ENCODE measurements at places on chromosomes 7 and 10. TPM values are rescaled to one million over a fixed set of nuclear protein-coding genes. Genes with fewer than 3 reads are reported as not detected.

DNA sequence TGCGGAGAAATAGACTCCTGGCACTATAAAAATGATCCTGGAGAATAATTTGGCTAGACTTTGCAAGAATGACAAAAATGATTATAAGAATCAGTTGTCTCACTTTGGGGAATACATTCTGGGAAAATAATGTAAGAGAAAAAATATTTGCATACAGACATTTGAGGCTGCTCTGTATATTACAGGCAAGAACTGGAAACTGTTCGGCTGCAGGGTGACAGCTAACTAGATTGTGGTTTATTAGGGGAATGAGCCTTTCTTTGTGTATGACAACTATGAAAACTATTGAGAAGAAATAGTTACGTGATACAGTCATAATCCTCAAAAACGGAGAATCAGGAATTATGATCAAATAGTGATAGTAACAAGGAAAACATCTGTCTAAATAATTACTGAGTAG lies 8.6 kb downstream of the TRIM56 start:
- DNase-seq = no peak

DNA sequence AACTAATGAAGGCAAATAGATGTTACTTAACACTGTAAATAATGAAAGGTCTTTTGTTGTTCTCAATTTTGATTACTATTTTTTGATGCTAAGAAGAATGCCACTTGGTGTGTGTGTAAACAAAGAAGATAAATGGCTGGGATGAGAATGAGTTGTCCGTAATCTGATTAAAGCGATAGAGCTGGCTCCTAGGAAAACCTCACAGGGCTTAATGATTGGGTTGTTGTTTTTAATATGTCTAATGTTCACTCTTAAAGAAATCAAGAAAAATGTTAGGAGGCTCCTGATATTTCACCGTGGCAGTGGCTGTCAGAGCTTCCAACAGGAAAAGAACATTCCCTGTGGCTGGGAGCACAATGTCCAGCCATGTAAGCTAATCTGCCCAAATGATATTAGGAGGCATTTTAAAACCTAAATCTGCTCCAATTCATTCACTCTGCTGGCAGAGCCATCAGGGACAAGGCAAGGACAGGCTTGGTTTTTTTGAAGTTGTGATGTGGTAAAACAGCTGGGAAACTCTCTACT lies 243.9 kb downstream of the SNX10 start:
- no peak for DNase-seq

DNA sequence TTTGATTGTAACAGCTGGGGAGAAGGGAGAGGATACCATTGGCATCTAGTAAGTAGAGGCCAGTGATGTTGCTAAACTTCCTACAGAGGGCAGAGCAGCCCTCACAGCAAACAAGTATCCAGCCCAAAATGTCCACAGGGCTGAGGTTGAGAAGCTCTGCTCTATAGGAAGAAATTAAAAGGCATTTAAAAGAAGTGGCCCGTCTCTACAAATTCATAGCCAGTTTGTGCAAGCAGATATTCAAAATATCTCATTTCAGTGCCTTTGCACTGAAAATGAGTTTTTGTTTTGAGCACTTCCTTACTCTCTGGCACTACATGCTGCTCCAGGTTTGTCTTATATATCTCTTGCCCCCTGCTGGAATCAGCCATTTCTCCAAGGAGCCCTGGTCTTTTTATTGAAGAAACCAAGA lies 330.0 kb downstream of the BBS9 start:
- no peak for DNase-seq

GRCh38 chr7:158411232-158411950 lies 176.2 kb downstream of the PTPRN2 start:
- no peak for DNase-seq

DNA sequence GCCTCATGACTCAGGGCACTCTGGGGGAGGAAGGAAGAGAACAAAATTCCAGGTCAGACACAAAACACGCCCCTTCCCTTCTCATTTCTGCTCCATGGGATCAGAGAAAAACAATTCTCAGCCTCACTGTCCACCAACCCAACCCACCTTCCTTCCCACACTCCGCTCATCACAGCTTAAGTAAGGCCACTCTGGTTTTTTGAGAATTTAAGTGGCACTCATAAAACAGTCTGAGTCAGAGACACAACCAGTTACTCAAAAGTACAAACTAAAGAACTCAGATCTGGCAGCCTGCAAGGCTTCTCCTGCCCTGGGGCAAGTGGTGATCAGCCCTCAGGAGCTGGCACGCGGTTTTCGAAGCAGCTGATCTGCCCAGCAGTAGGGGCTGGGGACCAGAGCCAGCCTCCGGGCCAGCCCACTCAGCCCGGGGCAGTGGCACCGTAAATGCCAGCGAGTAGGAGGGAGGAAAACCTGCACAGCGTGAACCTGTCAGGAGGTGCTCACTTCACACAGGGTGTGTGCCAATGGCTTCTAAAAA lies 39.1 kb upstream of the ABLIM1 start:
- no peak for DNase-seq

GRCh38 chr7:157010588-157011332 lies at the start of gene MNX1:
Gene MNX1 (minus strand): TSS chr7:157010663. CDS start chr7:157010350, 313 bp downstream.
- peak; percentile 95 for DNase-seq

- peak; percentile 49 for DNase-seq
Measured at GRCh38 chr10:30059209-30060107, at the start of gene JCAD. Gene JCAD (minus strand): TSS chr10:30059586. CDS start chr10:30047812, 11,774 bp downstream.

DNA sequence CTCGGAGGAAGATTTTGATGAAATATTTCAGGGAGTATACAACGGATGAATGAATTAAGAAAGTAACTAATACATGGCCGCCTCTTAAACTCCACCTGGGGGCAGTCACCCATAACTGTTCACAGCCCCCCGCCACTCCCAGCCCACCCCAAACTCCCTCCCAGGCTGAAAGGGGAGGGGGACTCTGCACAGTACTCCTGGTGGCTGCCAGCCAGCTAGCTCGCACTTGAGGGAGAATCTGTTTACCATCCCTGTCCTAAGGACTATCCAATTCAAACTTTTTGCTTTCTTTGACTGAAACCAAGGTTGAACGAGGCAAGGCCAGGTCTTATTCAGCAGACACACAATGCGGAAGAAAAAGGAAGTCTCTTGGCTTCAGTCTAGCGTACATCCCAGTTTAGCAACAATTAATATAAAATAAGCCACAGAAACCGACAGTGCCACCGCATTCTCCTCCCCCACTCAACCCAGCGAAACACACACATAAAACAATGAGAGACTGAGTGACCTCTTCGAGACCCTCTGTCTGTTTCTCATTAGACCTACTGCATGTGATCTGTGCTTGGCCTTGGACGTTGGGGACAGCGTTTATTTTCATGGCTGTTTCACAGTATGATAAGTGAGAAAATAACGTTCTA lies 219.5 kb downstream of the GLI3 start:
- DNase-seq = no peak

DNA sequence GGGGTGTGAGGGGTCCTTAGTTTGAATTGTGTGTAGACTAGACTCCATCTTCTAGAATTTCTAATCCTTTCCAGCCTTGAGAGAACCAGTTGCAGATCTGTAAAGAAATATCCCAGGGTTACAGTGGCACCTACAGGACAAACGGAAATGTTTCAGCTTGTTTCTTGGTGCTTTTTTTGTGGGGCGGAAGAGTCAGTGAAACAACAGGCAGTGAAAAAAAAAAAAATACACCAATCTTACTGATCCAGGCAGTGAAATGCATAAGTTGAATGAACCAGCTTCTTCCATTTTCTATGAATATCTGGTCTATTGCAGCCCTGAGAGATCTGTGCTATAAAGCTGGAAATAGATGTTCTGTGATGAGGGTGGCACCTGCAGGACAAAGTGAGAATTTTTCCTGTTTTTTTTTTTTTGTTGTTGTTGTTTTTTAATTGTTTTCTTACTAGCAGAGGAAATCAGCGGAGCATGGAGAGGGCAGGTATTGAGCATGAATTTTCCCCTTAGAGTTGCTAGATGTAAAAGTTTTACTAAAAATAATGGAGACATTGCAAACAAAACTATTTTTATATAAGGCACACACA lies 81.9 kb upstream of the DYNC1I1 start:
- DNase-seq = peak; percentile 56

DNA sequence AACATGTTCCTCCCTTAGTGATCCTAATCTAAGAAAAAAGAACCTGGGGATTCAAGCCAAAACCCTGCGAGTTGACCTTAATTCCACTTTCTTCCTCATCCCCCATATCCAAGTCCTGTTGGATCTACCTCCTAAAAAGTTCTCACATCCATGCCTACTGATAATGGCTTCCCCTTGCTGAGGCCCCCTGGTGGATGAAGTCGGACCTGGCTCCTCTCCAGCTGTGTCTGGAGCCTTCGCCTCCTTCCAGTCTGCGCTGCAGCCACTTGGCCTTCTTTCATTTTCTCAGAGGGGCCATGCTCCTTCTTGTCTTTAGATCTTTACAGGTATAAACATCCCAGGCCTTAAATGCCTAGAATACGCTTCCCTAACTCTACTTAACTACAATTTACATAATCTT lies 8.1 kb downstream of the PDE1C start:
- DNase-seq = no peak

- no peak for DNase-seq
Measured at GRCh38 chr7:152158801-152159587, 133.5 kb downstream of the GALNT11 start.

- DNase-seq = no peak
Measured at GRCh38 chr7:1092806-1093501, 5.0 kb downstream of the GPER1 start.

DNA sequence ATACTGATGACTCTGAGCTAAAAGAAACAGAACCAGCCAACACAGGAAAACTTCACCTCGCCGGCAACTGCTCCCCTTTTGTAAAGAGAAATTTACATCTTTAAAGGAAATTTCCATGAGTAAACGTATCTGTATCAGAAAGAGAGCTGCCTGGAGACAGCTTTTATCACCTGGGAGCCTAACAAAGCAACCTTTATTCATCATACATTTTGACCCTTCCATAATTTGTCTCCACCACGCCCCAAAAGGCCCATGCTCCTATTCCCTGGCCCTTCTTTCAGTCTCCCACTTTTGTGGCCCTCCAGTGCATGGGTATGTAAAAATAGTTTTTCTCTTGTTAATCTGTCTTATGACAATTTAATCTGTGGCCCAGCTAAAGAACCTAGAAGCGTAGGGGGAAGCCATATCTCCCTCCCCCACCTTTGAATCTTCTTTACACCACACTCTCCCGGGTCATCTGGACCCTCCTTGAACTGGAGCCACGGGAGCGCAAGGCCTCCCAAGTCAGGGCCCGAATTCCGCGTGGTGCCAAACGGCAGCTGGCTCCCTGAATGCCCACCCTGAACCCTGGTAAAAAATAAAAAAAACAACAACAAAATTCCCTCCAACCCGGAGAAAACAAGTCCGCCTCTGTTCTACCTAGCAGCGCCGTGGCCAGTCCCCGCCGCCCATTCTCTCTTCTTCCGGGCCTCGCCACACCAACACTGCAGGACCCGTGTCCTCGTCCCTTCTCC lies 15.4 kb upstream of the FKBP9 start:
- peak; percentile 59 for DNase-seq

DNA sequence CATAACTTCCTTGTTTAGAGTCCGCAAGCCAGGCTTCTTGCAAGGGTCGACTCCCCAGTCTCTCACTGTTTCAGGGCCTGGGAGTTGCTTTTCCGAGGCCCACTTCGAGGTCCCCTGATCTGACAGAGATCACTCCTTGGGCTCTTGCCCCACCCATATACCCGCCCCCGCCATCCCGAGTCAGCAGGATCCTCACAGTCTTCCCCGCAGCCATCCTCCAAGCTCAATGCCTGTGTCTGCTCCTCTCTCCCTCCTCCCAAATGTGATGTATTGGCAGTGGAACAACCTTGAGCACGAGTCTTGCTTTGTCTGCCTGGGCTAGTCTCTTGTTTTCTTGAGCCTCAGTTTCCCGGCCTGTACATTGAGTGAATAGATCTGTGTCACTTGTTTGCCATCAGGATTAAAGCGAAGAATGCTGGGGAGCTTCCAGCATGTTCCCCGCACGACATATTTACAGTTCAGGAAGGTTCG lies 2.4 kb upstream of the HMX2 start:
- peak; percentile 3 for DNase-seq

- DNase-seq = no peak
Measured at GRCh38 chr7:125118444-125118843, 188.8 kb upstream of the POT1 start.

GRCh38 chr7:147519062-147519461 lies 1071.5 kb upstream of the C7orf33 start:
- no peak for DNase-seq

DNA sequence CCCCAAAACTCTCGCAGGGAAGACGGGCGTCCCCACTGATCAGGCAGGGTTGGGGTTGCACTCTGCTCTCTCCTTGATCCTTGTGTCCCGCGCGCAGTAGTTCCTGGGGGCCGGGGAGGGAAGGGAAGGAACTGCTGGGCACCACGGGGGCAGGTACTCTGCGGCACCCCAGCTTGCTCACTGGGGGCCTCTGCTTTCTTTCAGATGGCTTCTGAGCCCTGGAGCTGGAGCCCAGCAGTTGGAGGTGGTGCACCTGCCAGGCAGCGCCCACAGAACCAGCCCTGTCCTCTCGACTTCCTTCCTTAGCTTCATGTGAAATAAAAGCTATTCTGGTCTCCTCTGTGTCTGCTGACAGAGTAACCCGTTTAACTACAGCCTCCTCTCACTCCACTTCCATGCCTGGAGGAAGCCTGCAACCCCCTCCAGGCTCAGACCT lies 12.2 kb downstream of the PLAC9 start:
- DNase-seq = peak; percentile 40

DNA sequence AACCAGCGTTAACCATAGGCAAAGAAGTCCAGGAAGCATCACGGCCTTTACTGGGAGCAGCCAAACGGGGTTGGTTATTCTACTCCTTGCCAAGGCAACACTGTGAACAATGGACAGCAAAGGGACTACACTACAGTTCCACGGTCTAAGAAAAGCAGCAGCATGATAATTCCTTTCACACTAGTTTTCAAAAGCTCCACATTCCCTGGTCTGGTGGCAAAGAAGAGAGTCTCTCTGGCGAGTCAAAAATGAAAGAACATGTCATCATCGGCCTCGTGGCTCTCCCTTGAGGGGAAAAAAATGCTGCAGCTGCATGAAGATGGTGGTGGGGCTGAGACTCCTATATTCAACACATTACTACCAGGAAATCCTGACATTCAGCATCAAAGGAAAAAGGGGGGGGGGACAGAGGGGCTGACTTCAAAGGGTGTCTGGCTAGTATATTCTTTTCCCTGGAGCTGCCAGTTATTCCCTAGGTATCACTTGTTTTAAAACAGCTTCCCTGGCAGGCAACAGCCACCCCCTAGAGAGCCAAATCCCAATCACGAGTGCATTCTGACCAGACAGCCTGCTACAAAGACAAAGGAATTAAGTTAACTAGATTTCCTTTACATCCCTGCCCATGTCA lies 49.1 kb downstream of the SLC37A3 start:
- DNase-seq = no peak

The CDK13 gene
- polyA plus RNA-seq = 48.6 TPM

The RAMP3 gene
- 5.1 TPM for polyA plus RNA-seq

The CFAP46 gene
- polyA plus RNA-seq = 0.75 TPM

The TUBB8 gene
- polyA plus RNA-seq = 0.81 TPM

The DPYSL4 gene
- 4.6 TPM for polyA plus RNA-seq

The ITPRID1 gene
- 0.25 TPM for polyA plus RNA-seq

The IKZF1 gene
- polyA plus RNA-seq = 4.5 TPM

The GBX1 gene
- polyA plus RNA-seq = 0.07 TPM

The DDC gene
- 213 TPM for polyA plus RNA-seq

The BTBD16 gene
- polyA plus RNA-seq = 0.79 TPM

The ECHDC3 gene
- 9.6 TPM for polyA plus RNA-seq
